GM12891 (cell line): ENCODE measurements at places on chromosomes 16 and 17.

GRCh38 chr17:54117452-54117851 is 294.7 kb downstream of the KIF2B start:
- no peak for DNase-seq

DNA sequence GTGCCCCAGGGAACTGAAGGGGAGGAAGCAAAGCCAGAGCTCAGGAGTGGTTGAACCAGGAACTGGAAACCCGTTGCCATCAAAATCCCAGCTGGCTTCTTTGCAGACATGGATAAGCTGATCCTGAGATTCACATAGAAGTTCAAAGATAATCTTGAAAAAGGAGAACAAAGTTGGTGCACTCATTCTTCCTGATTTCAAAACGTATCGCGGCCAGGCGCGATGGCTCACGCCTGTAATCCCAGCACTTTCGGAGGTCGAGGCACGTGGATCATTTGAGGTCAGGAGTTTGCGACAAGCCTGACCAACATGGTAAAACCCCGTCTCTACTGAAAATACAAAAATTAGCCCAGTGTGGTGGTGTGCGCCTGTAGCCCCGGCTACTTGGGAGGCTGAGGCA is 7.1 kb downstream of the RAP1GAP2 start:
- DNase-seq, result no peak

DNA sequence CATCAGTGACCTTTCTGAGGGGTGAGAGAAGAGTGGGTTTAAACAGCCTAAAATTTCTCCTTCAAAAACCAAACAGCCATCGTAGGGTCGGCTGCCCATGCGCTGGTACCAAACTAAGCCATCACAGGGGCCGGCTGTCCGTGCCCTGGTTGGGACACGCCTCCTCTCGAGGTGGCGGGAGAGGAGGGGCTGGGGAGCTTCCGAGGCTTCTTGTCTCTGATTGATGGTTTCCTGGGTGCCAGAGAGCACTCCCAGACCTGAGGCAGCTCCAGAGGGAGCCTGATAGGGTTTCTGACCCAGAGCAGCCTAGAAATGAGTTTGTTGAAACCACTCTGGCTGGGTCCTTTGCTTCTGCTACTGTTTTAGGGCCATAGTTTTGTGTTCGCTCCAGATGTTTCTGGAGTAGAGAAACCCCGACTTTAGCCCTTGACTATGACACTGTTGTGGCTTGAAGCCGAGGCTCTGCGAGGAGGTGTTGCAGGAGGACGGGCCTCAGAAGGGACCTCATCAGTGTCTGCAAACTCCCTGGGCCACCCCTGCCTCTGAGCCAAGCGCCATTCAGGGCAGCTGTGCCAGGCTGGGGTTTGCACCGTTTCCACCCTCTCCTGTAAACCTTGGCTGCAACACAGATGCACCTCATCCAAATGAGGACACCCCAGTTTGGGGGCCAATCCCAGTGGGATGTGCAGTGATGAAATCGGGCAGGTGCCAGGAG is 6.2 kb downstream of the ZNF276 start:
- no peak for DNase-seq

GRCh38 chr16:47310792-47311211 is 150.1 kb downstream of the ITFG1 start:
- no peak for DNase-seq

GRCh38 chr17:9766970-9767369 is 24.4 kb downstream of the DHRS7C start:
- no peak for DNase-seq

- no peak for DNase-seq
These were observed 183.8 kb upstream of the AXIN2 start for GRCh38 chr17:65745241-65745640.

- no peak for DNase-seq
These were observed 4.3 kb downstream of the CETP start for GRCh38 chr16:56966093-56966475.

GRCh38 chr17:76519048-76519966 is 18.1 kb upstream of the RHBDF2 start:
- no peak for DNase-seq

- DNase-seq, result no peak
These were observed 29.0 kb downstream of the HELZ start for GRCh38 chr17:67215991-67216421.

DNA sequence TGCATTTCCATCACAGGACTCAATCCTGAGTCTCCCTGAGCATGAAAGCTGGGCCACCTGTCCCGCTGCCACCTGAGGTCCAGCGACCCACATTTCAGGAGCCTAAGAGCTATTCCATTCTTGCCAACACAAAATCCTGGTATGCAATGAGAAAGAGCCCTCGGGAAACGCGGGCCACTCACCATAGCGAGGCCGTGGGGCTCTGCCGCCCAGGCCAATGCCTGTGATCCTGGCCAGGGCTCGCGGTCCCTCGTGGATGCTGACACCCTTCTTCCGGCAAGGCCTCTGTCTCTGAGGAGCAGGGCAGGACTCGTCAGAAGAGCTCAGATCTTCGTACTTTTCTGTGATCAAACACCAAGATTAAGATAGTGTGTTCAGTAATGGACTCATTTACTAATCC is 11.6 kb downstream of the NUDT16L1 start:
- no peak for DNase-seq

DNA sequence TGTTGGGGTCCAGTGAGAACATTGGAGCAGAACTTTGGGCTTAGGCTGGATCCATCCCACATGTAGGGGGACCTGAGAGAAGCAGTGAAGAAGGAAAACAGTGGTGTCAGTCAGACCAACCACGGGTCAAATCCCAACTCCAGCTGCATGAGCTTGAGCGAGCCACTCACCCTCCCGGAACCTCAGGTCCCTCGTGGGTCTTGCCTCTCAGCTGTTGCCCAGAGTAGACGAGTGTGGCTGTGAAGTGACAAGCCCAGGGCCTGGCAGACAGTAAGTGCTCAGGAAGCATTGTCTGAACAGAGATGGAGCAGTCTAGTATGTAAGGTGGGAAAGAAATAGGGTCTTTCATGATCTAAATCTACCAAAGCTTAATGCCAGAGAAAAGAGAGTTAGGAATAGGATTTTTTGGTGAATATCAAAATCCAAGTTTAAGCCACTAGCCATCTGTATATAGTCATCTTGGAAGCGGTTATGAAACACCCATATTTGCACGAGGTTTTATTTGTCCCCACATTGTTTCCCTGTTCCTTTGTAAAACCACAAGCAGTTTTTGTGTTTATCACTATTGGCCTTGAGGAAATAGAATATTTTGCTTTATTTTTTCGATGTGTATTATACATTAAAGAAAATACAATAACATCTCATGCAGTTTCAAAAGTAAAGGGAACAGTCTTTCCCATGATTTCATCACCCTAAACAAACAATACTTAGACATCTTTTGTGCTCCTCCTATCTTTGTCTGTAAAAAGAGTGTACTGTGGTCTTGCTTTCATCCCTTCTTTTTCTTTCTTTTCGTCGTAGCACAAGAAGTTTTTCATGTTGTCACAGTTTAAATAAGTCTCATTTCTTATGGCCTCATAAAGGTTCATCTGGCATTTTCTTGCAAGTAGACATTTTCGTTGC is 112.0 kb downstream of the CLEC16A start:
- no peak for DNase-seq

GRCh38 chr16:67006930-67007658 is 18.7 kb downstream of the CES4A start:
- no peak for DNase-seq

DNA sequence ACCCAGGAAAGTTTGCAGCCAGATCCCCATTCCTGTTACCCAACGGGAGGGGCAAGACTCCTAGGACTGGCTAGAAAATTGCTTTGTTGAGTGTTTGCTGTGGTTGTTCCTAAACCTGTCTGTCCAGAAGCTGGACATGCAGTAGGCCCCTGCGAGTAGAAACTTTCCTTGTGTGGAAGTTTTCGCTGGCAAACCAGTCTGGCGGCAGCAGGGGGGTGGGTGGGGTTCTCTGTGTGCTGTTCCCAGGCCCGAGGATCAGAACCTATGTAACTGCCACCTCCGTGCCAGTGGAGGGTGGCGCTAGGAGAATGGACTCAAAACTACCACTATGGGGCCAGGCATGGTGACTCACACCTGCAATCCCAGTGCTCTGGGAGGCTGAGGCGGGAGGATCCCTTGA is 9.2 kb downstream of the SGSM2 start:
- DNase-seq, result no peak

GRCh38 chr17:27559506-27560481 is 71.2 kb upstream of the LGALS9 start:
- DNase-seq, result no peak

DNA sequence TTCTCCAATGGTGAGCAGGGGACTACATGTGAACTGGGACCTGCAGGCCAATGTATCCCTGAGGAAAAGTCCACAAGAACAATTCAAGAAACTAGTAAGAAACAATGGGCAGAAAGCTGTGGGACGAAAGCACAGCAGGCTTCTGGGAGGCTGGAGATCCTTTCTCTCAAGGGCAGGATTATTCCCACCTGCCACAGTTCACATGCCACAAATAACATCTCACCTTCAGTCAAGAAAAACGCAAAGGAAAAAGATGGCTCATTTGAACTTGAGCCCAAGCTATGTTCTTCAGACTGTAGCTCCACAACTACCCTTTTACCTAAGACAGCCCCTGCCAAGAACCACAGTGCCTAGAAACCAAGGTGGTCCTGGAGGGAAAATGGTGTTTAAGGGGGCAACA is 13.0 kb downstream of the HAS3 start:
- DNase-seq, result no peak

DNA sequence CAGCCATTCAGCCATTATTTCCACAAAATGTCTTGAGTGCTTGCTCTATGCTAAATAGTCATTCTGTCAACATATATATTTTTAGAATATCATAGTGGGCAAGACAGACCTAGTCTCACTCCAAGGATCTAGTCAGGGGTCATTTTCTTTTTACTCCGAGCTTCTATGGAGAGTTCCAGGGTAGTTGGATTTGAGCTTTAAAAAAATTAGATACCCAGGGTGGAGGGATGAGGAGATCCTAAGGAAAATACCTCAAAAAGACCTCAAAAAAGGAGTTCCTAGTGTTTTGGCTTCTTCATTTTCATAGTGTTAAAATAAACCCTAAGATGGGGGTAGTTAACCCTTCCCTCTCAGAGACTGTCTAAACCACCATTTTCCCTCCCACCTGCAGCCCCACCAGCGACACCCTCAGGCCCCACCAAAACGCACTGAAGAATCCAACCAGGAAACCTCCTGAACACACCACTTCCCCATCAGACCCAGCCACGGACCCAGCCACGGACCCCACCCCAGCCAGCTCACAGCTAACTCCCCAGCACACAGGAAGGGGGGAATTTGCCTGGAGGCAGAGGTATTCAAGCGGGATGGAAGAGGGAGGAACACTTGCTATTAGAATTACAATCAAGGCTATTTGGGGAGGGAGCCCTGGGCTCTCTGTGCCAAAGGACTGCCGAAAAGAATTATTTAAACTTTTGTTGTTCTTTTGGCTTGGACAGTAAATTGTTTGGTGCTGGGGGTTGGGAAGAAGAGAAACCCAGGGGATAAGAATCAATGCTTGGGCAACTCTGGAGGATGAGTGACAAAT is 2.2 kb downstream of the ETV4 start:
- DNase-seq, result no peak

DNA sequence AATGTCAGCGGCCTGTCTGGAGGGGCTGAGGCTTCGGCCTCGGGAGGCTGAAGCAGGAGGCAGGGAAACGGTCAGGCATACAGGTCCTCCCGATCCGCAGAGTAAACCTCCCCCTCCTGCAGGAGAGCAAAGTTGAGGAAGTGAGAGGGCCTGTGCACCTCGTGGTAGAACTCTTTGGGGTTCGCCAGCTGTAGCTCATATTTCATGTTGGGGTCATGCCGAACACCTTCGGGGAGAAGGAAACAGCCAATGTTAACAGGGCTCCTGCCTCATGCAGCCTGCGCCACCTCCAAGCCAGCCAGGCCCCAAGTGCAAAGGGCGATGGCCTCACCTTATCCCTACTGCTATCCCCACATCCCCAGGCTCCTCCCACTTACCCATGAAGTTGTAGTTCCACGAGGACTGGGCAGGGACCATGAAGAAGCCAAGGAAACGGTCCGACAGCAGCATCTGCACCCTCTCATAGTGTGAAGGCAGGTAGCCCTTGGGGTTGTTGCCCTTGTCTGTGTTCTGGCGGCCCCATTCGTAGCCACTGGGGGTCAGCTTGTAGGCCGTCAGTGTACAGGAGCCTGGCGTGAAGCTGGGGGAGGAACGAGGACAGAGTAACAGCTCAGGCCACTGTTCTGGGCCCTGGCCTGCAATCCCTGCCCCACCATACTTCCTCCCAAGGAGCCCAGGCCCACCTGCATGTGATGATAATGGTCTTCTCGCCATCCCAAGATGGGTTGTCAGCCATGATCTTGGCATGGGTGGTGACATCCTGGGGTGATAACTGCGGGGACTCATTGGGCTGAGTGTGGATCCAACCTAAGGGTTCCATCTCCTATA is 1.3 kb upstream of the RILP start:
- no peak for DNase-seq

- DNase-seq, result no peak
These were observed at the start of gene KRT222 for GRCh38 chr17:40664582-40665333. TSS of gene KRT222 (minus strand) at chr17:40665177. CDS start at chr17:40665099, 78 bp downstream.

DNA sequence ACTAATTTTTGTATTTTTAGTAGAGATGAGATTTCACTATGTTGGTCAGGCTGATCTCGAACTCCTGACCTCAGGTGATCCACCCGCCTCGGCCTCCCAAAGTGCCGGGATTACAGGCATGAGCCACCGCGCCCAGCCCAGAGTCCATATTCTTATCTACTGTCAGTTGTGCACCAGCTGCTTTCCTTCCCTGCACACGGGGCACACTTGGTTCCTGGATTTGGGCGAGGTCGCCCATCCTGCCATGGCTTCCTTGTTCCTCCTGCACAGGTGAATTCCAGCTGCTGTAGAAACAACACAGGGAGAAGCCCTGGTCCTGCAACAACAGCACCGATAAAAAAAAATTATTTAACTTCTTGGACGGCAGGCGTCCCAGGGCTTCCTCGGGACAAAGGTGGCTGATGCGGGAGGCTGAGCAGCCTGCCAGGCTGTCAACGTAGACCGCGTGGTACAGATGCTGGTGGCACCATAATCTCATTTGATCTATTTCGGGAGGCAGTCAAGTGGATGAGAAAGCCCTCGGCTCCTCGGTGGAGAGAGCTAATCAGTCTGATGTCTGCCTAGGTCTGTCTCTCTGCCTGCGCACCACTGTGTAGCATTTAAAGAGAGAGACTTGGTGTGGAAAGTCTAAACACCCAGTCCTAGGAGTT is 19.1 kb downstream of the RGS9 start:
- no peak for DNase-seq

DNA sequence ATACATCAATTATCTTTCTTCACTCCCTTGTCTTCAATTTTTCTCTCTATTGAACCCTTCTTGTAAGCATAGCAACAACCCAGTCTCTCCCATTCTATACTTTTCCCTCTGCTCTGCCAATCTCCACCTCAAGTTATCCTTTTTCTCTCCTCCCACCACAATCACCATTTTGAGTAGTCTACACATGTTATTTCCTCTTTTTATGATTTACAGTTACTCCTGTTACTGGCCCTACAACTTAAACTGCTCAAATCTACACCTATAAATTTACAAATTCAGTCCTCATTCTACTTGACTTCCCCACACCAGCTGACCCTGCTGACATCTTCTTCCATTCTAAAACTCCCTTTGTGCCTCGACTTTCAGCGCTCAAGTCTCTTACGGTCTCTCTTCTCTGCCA is 84.6 kb downstream of the SPAG9 start:
- no peak for DNase-seq
